ENCODE measurements at places on chromosomes 6 and 20.
A peak's percentile ranks its signal among the peaks of the same experiment; 100 is the strongest.

DNA sequence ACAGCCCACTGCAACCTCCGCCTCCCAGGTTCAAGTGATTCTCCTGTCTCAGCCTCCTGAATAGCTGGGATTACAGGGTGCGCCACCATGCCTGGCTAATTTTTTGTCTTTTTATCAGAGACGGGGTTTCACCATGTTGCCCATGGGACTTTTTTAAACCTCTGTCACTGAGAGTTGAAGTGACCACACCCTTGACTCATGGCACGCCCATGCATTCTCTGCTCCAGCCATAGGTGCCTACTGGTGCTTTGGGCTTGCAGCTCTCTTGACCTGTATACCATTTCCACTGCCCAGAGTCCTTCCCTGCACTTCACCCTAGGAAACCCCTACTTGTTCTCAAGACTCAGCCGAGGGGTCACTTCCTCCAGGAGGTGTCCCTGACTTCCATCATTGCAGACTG is 2.4 kb upstream of the SCRT2 start:
- no peak for DNase-seq

- no peak for DNase-seq
Measured at GRCh38 chr6:90494067-90494780, 92.6 kb downstream of the MAP3K7 start.

DNA sequence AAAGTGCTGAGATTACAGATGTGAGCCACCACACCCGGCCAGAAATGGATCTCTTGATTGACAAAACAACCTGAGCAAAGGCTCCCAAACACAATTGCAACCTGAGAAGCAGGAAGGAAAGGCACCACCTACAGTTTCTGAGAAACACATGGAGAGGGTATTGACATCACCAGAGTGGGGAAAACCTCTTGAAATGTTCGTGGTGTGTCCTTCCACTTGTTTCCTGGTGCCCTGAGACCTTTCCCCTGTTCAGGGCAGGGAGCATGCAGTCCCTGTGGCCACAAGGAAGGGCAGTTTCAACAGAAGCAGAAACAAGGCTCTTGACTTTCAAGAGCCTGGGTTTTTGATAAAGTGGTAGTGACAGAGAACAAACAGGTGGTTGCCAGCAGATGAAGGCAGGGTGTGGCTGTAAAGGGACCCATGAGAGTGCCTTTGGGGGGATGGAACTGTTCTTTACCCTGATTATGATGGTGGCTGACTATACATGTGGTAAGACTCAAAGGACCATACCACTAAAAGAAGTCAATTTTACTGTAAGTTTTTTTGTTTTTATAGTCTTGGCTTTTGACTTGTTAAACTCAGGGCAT is 3.2 kb upstream of the BPIFA1 start:
- DNase-seq = peak; percentile 58

DNA sequence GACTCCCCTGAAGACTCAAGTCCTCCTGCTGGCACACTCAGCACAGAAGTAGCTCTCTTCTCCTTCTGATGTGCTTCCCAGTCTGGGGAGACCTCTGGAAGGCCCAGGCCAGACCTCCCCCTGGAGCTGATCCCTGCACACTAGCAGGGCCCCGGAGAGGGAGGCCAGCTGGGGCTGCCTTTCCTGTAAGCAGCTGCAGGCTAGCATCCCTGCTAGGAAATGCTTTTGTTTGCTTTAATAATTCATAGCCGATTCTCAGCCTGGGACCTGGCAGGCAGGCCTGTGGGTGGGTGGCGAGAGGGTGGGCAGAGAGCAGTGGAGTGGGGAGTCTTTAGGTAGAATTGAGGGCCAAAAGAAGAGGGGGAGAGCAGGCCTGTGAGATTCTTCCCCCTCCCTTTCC is 5.2 kb downstream of the EBF4 start:
- no peak for DNase-seq

GRCh38 chr20:48909910-48910309 is 11.6 kb upstream of the ARFGEF2 start:
- DNase-seq = no peak

Data from NCI-H187 treated with DMSO at 0.1 percent for 48 hours (cell line).